ENCODE measurements at places on chromosomes 2 and 18.

DNA sequence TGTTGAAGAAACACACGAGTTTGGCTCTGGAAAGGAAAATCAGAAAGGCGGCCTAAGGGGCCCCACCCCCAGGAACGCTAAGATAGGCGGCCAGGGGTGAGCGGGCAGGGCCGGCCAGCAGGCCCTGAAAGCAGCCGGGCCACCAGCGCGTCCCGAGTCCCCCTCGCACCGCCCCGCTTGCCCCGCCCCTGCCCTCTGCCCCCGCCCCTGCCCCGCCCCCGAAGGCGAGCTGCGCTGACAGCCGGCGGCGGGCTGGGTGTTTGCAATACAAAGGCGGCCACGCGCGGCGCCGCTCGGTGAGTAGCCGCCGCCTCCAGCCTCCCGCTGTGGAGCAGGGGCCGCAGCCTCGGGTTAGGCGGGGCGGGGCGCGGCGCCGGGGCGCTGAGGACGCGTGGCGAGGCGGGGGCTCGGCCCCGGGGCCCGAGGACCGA is at the start of gene LPIN1:
Gene LPIN1, plus strand, starts transcription at position 257 of the 431 bp plus-strand sequence. CDS start 18,910 bp downstream, outside the sequence.
- H3K4me1 ChIP-seq: peaks cover 29% of the 10 kb centered on the region
- H3K4me3 ChIP-seq: peak within 1 kb of the TSS; percentile 90
- H3K27me3 ChIP-seq: no peaks in the 10 kb centered on the region
- peak within 1 kb of the TSS; percentile 81 for H3K27ac ChIP-seq
- 0 out of 2 replicates have a peak, but pooled peaks cover 3% of the 10 kb centered on the region for H3K36me3 ChIP-seq

GRCh38 chr2:187614756-187615155 is 60.5 kb upstream of the TFPI start:
- H3K27me3 ChIP-seq: no peaks in the 10 kb centered on the region
- H3K4me1 ChIP-seq: peaks cover 28% of the 10 kb centered on the region
- no peak overlapping the region for H3K4me3 ChIP-seq
- no peaks in the 10 kb centered on the region for H3K36me3 ChIP-seq
- peak; percentile 40 for DNase-seq

- no peaks in the 10 kb centered on the region for H3K4me1 ChIP-seq
- H3K4me3 ChIP-seq: peak overlapping the region; percentile 6
- H3K36me3 ChIP-seq: no peaks in the 10 kb centered on the region
- H3K27me3 ChIP-seq: no peaks in the 10 kb centered on the region
- no peak overlapping the region for H3K27ac ChIP-seq
- no peak for DNase-seq
Observed at GRCh38 chr2:22037274-22037673, 913.5 kb downstream of the TDRD15 start.

- peaks cover 41% of the 10 kb centered on the region for H3K4me1 ChIP-seq
- H3K27me3 ChIP-seq: no peaks in the 10 kb centered on the region
- peak overlapping the region; percentile 6 for H3K4me3 ChIP-seq
- no peaks in the 10 kb centered on the region for H3K36me3 ChIP-seq
- peak overlapping the region; percentile 74 for H3K27ac ChIP-seq
Observed at GRCh38 chr2:68829749-68830148, 41.4 kb downstream of the BMP10 start.

GRCh38 chr2:197958592-197959150 is 154.3 kb downstream of the PLCL1 start:
- H3K4me1 ChIP-seq: no peaks in the 10 kb centered on the region
- no peak for DNase-seq
- H3K27ac ChIP-seq: no peak overlapping the region

DNA sequence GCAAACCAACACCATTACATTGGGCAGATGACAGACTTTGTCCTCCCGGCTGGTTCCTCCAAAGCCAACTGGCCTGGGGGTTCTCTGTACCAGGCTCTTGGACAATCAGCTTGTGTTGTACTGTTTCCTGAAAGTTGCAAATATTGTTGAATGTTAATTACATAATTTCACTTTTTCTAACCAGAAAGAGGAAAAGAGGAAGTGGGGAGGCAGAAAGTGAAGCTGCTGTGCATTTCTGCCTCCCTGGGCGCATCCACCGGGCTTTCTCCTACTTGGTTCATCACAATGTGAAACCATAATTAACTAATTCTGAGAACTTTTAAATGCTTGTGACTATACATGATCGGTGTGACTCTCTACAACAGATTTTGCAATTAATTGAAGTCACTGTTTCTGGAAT is 10.1 kb downstream of the TWIST2 start:
- DNase-seq: no peak
- H3K4me3 ChIP-seq: no peak overlapping the region
- no peaks in the 10 kb centered on the region for H3K4me1 ChIP-seq
- peaks cover 25% of the 10 kb centered on the region for H3K27me3 ChIP-seq
- H3K36me3 ChIP-seq: no peaks in the 10 kb centered on the region

- H3K27ac ChIP-seq: no peak overlapping the region
- no peaks in the 10 kb centered on the region for H3K27me3 ChIP-seq
- no peak overlapping the region for H3K4me3 ChIP-seq
- no peaks in the 10 kb centered on the region for H3K36me3 ChIP-seq
Observed at GRCh38 chr2:191851158-191851557, 4.3 kb upstream of the CAVIN2 start.

DNA sequence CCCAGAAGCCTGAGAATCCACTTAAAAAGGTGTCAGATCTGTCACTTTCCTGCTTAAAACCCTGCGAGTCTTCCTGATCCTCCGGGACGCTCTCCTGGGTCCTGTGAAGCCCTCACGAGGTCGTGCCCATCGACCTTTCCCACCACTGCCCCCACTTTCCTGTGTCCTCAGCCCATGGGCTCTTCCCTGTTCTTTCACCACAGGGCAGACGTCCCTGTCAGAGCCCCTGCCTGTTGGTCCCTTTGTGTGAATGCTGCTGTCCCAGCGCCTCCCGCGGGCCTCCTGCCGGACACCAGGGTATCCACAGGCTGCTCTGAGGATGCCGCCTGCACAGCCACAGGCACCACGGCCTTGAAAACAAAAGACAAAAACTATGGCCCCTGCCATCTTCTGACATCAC is 125.6 kb downstream of the TMEM18 start:
- H3K36me3 ChIP-seq: no peaks in the 10 kb centered on the region
- H3K27ac ChIP-seq: no peak overlapping the region
- no peak overlapping the region for H3K4me3 ChIP-seq
- H3K27me3 ChIP-seq: peaks cover 20% of the 10 kb centered on the region

- peaks cover 28% of the 10 kb centered on the region for H3K36me3 ChIP-seq
- DNase-seq: peak; percentile 72
- peaks cover 7% of the 10 kb centered on the region for H3K4me1 ChIP-seq
- no peak overlapping the region for H3K4me3 ChIP-seq
Observed at GRCh38 chr2:241412144-241412543, 56.1 kb downstream of the FARP2 start.

GRCh38 chr18:35163014-35163539 is 77.8 kb upstream of the ZNF397 start:
- H3K27ac ChIP-seq: no peak overlapping the region
- no peaks in the 10 kb centered on the region for H3K4me1 ChIP-seq
- no peaks in the 10 kb centered on the region for H3K36me3 ChIP-seq
- no peak overlapping the region for H3K4me3 ChIP-seq
- DNase-seq: no peak
- no peaks in the 10 kb centered on the region for H3K27me3 ChIP-seq

GRCh38 chr2:62382757-62383156 is 123.2 kb downstream of the TMEM17 start:
- no peaks in the 10 kb centered on the region for H3K36me3 ChIP-seq
- no peaks in the 10 kb centered on the region for H3K4me1 ChIP-seq
- no peak overlapping the region for H3K27ac ChIP-seq
- DNase-seq: no peak
- H3K4me3 ChIP-seq: no peak overlapping the region

DNA sequence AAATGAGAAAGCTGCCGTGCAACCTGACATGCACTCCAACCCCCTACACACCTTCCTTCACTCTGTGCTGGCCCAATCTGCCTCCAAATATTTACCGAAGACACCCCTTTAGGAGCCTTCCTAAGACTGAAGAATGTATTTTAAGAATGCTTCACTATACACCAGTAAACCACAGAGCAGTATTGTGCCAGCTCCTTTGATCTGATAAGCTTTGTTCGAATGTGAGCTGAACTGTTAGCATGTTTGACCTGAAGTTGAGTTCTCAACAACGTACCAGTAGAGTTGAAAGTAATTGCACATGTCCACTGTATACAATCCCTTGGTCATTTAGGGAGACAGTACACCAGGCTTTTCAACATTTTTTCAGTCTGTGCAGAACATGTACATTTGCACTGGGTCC is 259.2 kb downstream of the TGIF1 start:
- H3K27me3 ChIP-seq: no peaks in the 10 kb centered on the region
- H3K4me1 ChIP-seq: no peaks in the 10 kb centered on the region
- H3K36me3 ChIP-seq: no peaks in the 10 kb centered on the region
- DNase-seq: no peak

DNA sequence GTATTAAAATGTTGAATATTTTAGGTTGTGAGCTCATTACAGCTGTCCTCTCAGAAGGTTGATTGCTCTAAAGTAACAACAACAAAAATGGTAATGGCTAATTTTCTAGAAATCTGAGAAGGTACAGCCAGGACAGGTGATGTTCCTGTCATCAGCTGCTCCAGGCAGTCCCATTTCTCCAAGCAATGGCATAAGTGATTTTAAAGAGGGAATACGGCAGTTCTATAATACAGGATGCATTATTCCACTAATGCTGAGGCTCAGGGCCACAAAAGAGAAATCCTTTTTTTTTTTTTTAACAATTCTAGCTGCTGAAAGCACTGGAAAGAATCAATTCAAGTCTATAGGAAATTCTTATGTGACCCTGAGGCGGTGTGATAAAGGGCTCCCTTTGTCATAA is 199.9 kb downstream of the PMAIP1 start:
- no peak for DNase-seq
- H3K4me1 ChIP-seq: no peaks in the 10 kb centered on the region
- H3K4me3 ChIP-seq: no peak overlapping the region
- H3K27me3 ChIP-seq: no peaks in the 10 kb centered on the region
- H3K27ac ChIP-seq: no peak overlapping the region
- H3K36me3 ChIP-seq: no peaks in the 10 kb centered on the region

GRCh38 chr2:238133499-238134392 is 4.7 kb upstream of the KLHL30 start:
- DNase-seq: no peak
- H3K36me3 ChIP-seq: no peaks in the 10 kb centered on the region
